ENCODE measurements at places on chromosomes 2 and 18.

GRCh38 chr2:234479465-234479864, 17.4 kb downstream of the ARL4C start:
- no peak for DNase-seq

DNA sequence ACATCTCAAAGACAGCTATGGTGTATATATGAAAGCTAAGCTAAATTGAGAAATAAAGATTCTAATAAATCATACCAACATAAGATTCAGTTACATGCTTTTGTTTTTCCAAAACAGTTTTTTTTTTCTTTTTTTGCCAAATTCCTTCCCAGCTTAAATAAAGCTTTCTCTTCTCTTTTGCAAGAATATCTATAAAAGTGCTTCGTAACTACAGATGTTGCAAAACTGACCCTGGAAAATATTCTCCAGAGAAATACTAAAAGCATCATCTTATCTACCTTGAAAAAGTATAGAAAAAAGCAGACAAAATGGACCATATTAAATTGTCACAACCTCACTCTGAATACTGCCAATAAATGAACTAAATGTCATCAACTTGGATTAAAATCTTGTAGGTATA, 38.7 kb downstream of the FANCL start:
- no peak for DNase-seq

DNA sequence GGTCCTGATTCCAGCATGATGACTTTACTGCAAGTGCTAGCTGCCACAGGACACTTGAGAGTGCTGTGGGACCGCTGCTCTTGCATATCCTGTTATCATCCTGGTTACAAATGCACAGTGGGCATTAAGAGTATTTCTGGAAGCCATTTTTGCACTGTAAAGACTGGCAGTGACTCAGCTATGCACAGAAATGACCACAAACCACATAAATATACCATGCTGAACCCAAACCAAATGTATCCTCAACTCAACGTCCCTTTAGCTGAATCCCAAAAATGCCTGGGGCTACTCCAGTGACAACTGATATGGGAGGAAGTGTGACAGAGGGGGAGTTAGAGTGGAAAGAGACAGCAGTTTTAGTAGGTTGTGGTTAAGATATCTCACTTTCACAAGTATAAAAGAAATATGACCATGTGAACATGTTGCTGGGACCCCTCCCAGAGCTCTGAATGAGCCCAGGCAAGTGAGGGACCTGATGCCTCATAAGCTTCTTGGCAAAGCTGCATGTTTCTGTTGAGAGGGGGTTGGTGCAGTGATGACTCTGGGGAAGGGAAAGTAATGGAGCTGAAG, 37.3 kb downstream of the RHBDD1 start:
- no peak for DNase-seq

DNA sequence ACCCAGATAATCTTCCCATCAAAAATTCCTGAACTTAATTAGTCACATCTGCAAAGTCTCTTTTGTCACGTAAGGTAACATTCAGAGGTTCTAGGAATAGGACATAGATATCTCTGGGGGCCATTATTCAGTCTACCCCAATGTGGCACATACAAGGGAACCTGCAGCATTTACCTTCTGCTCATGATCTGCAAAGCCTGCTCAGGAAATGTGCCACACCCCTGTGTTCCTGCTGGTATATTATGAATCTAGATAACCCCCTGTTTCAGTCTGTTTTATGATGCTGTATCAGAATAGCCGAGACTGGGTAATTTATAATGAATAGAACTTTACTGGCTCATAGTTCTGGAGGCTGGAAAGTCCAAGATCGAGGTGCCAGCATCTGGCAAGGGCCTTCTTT, 103.5 kb downstream of the ARL4C start:
- DNase-seq = no peak

- no peak for DNase-seq
These were observed 70.6 kb upstream of the GLS start for GRCh38 chr2:190809876-190810525.

DNA sequence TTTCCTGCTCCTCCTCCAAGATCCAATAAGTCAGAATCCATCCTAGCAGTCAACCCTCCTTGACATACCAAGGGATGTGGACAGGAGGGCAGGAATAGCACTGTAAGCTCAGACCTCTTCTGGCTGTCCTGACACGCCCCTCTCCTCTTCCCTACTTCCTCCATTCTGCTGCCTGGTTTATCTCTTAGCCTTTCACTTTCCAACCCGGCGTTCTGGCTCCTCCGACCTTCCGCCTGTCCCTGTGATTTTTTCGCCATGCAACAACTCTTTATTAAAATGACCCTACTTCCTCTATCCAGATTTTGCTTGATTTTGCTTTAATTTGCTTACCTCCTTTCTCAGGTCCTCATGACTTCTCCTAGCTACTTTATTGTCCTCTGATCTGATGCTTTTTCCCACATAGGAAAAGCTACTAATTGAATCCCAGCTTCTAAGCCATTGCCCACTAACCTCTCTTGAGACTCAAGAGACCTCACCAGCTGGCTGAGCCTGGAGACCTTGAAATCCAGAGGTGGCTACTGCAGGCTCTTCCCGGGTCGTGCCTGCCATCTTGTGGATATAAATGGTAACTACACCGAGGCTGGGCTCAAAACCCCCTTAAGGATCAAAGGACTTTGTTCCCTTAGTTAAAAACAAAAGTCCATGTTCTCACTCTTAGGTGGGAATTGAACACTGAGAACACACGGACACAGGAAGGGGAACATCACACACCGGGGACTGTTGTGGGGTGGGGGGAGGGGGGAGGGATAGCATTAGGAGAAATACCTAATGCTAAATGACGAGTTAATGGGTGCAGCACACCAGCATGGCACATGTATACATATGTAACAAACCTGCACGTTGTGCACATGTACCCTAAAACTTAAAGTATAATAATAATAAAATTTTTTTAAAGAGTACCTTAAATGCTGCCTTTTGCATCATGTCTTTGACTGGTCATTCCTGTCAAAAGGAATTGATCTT, 139.4 kb downstream of the AKAIN1 start:
- DNase-seq = no peak
